Activated CD4-positive, alpha-beta T cell treated with anti-CD3 and anti-CD28 coated beads, Interleukin-2, amount 50 U/mL, for 24 hours (primary cell): ENCODE measurements at places on chromosomes 16 and 17.

GRCh38 chr16:23368469-23368868 lies 66.4 kb downstream of the SCNN1B start:
- DNase-seq, result no peak

DNA sequence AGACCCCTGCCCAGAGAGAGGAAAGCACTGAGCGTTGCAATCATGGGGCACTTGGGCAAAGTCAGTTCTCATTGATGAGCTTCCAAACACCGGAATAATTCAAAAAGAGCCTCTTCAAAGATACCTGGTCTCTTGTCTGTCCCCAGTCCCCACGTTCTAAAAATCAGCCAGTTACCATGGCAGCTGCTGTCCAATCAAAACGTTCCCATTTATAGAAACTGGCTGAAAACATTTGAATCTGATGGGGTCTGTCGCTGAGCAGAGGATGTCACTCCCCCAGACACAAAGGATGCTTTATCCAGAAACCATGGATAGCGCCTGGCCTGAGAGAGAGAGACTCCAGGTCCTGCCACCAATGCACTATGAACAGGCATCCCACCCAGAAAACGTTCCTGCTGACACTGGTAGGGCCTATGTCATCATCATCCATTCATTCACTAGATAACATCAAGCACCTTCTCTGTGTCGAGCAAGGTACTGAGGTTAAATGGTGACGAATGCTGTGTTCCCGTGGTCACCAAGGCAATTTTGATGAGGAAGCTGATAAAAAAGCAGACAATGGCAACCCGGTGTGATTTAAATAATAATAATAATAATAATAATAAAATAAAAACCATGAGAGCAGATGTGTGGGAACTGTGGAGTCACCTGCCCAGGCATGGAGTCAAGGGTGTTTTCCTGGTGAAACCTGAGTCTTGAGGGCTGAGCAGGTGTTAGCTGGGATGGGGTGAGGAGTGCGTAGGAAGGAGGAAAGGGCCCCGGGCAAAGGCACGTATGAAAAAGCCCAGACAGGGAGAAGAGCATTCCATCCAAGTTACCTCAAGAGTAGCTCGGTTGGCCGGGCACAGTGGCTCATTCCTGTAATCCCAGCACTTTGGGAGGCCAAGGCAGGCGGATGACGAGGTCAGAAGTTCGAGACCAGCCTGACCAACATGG lies 19.0 kb upstream of the CALB2 start:
- no peak for DNase-seq

DNA sequence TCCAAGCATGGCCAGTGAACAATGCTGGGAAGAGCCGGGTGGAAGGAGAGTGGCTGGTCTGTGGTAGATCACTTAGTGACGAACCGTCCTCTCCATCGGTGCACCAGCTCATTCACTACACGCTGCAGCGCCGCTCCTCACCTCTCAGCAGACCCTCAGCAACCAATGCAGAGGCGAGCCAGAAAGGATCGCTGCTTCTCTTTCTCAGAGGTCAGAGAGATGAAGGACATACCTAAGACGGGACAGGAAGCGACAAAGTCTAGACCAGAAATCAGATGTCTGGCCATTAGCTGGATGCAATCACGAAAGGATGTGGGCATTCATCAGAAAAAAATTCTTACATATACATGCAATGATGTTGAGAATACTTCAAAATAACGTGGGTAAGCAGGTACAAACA lies 26.9 kb downstream of the NSMCE1 start:
- no peak for DNase-seq

DNA sequence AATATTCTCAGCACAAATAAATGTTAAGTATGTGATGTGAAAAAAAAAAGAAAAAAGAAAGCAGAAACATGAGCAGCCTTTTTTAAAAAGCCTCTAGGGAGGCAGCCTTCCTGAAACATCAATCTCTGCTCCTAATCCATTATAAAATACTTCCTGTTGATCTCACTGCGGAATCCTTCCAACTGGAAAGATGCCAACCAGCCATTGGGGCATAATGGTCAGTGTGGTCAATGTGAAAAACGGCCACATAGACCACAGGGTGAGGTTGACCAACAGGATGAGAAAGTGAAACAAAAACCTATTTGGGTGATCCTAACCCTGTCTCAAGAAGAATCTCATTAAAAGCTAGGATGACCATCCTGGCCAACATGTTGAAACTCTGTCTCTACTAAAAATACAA lies 26.1 kb upstream of the ABCA8 start:
- no peak for DNase-seq

DNA sequence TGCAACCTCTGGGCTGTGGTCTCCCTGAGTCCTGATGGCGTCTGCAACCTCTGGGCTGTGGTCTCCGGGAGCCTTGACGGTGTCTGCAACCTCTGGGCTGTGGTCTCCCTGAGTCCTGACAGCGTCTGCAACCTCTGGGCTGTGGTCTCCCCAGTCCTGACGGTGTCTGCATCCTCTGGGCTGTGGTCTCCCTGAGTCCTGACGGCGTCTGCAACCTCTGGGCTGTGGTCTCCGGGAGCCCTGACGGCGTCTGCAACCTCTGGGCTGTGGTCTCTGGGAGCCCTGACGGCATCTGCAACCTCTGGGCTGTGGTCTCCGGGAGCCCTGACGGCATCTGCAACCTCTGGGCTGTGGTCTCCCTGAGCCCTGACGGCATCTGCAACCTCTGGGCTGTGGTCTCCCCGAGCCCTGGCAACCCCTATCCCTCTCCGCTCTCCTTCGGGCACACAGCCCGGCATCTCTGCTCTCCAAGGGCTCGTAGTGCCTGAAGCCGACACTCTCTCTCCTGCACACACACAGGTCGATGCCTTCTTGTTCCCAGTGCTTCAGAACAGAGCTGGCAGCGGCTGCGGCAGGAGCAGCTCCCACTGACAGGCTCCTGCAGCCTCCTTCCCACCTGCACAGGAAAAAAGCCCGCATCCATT lies 45.6 kb downstream of the METRNL start:
- DNase-seq, result no peak

GRCh38 chr17:14014657-14015056 lies 54.6 kb upstream of the COX10 start:
- DNase-seq, result no peak

DNA sequence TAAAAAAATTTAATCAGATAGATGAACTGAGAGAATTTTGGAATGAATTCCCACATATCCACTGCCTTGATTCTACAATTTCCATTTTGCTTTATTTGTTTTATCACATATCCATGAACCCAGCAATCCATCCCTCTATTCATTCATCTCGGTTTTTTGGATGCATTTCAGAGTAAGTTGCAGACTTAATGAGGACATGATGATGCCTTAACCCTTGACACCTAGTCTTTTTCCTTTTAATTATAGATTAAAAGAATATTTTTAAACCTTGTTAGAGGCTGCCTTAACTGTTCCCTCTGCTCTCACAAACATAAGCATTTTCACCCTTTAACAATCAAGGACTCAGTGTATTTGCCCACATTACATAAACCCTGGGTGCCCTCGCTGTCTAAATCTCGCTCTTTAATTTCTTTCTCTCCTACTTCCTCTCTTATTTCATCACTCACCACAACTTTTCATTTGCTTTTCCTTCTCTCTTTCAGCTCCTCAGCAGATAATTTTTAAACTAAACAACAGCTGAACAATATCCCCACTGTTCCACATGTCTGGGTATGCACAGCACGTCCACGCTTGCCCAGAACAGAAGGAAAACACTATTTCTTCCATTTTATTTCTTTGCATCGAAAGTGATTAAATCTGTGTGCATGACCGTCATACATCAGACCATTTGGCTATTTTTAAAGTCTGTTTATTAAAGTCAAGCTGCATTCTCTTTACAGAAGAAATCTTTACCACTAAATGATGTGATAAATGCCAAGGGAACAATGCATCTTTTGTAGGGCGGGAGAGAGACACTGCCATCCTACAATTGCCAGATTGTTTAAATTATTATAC lies 39.9 kb downstream of the IQCK start:
- DNase-seq, result no peak

- no peak for DNase-seq
These were observed 2.8 kb downstream of the TAF1C start for GRCh38 chr16:84183911-84184591.
